ENCODE measurements at places on chromosomes 7 and 10.

GRCh38 chr7:28328822-28329660 is 83.3 kb upstream of the CREB5 start:
- DNase-seq = no peak

DNA sequence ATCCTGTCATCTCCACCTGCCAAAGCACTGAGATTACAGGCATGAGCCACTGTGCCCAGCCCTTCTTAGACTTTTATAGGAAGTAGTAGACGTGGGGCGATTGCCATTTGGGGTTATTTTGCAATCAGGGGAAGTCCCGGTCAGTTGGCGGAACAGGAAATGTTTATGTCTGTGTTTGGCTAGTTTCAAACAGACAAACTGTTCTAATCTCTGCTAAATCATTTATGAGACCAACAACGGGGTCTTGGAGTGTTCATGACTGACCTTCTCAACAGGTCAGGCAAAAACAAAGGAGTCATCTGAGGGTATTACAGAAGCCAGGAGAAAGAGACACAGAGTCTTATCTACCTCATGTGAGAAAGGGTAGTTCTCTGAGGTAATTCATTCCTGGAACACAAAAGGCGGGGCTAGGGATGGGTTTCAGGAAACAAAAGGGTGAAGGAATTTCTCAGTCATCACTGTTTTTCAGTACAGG is 6.6 kb upstream of the TPK1 start:
- DNase-seq = no peak

DNA sequence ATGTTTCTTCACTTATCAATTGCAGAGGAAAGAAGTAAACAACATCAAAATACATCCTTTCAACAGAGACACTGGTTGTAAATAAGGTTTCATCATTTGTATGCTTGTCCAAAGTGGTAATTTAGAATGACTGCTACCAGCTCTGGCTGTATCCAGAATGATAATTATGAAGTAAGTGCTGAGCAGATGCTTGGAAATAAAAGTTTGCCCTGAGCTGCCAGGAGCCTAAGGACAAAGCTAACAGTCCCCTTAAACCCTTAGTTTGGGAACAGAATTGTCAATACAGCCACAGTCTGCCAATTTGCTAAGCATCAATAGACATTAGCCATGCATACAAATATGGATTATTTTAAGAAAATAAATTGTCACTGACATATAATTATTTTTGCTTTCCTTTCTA is 147.0 kb upstream of the SLC13A1 start:
- DNase-seq = no peak

- DNase-seq = peak; percentile 47
Observed at GRCh38 chr7:11212080-11212711, 238.5 kb downstream of the PHF14 start.

GRCh38 chr10:89468191-89468965 is 54.0 kb downstream of the IFIT5 start:
- DNase-seq = no peak

GRCh38 chr10:126253611-126253998 is 134.7 kb downstream of the ADAM12 start:
- no peak for DNase-seq

- no peak for DNase-seq
Observed at GRCh38 chr7:36945612-36946400, 221.5 kb upstream of the AOAH start.

- no peak for DNase-seq
Observed at GRCh38 chr7:148232784-148233183, 357.8 kb upstream of the C7orf33 start.

GRCh38 chr10:123284022-123284421 is 129.8 kb downstream of the BUB3 start:
- DNase-seq = no peak

- DNase-seq = no peak
Observed at GRCh38 chr7:39383136-39383535, 183.1 kb upstream of the YAE1 start.

DNA sequence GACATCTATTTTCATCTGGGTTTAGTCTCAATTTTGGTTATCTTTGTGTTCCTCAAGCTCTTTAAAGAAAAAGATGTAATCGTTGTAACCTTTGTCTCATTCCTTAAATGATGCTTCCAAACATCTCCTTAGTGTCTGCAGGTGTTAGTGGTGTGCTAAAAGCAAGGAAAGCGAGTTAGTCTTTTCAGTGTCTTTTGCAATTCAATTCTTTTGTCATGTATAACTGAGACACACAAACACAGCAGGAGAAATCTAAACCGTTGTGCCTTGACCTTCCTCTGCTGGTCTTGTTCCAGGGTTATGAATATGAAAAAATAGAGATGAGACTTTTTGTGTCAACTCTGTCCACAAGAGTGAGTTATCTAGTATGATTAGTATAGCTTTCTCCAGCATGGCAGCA is 40.7 kb downstream of the PIK3CG start:
- no peak for DNase-seq

GRCh38 chr7:112669306-112669705 is 120.9 kb downstream of the TMEM168 start:
- no peak for DNase-seq

GRCh38 chr7:70419526-70420380 is 712.2 kb upstream of the GALNT17 start:
- DNase-seq = no peak

Measured in GDM1 (cell line).